ENCODE measurements at places on chromosomes 3 and 15.
A peak's percentile ranks its signal among the peaks of the same experiment; 100 is the strongest.

DNA sequence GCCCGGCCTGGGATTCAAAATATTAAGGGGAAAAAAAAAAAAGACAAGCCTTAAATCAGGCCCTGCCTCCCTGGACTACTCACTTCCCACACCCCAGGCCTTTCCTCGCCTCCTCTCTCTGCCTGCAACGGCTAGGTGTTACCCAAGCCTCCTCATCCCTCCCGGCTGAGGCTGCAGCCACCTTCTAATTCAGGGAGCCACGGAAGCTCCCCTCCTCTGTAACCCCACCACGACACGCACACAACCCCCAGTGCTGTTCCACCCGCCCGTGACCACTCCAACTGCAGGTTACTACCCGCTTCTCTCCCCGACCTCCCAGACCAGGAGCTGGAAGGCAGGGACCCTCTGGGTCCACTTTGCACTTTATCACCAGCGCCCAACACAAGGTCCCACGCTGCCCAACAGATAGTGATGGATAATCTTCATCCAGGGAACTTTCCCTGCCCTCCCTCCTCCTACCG, 936 bp downstream of the KIF7 start:
- DNase-seq: no peak

DNA sequence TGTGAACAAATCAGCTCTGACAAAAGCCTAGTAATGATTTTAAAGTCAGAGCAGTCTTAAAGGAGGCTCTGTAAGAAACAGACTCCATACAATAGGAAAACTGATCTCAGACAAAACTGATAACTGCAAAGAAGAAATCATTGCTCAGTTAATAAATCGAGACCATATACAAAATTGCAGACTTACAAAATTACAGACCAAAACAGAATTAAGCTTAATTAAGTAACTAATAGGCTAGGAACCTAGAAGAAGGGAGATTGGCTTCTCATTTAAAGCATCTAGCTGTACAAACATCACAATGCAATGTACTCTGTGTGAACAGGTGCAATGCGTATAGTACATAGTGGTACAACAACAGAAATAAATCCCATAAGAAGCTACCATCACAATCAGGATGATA, 46.3 kb downstream of the ZBTB20 start:
- no peak for DNase-seq

DNA sequence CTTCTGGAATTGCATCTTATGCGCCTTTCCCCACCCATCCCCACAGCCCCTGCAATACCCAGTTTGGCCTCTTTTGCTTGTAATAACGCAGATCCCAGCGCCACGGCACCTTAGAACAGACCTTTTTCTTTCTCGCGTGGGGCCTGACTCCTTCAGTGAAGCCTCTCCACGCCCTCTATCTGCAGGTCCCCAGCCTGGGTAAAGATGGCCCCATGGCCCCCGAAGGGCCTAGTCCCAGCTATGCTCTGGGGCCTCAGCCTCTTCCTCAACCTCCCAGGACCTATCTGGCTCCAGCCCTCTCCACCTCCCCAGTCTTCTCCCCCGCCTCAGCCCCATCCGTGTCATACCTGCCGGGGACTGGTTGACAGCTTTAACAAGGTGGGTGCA, 594 bp downstream of the CRELD1 start:
- no peak for DNase-seq

DNA sequence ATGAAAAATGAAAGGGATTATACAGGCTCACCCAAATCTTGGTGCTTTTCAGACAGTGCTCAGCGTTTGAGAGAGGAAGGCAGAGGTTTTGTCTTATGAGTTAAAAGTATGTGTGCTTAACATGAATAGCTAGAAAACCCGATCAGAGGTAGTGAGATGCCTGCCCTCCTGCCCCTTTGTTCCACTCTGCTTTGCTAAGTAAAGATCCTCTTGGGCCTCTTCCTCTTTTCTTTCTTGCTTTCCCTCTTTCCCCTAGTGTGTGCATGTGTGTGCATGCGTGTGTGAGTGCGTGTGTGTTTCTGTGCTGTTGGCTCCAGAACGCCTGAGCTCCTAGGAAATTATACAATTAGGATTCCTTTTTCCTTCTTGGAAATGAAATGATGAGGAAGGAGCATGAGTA, 261.3 kb upstream of the NR2E3 start:
- no peak for DNase-seq

GRCh38 chr3:190984502-190985244, 122.2 kb upstream of the GMNC start:
- DNase-seq: no peak

DNA sequence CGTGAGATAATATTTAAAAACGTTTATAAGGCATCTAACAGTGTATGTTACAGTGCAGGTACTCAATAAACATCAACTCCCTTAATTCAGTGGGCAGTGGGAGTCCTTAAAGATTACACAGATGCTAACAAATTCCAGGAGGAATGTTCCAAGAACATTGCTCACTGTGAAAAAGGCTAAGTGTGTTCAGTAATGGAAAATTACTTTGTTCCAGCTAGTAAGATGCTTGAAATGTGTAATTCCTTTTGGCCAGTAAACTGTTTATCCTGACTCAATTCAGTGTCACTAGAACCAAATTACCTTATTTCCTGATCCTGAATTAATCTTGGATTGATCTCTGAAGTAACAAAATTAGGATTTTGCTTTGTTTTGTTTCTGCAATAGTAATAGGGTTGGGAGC, 54.2 kb upstream of the SEMA6D start:
- DNase-seq: no peak

- no peak for DNase-seq
These were observed 115.6 kb upstream of the MANF start for GRCh38 chr3:51269466-51269865.

DNA sequence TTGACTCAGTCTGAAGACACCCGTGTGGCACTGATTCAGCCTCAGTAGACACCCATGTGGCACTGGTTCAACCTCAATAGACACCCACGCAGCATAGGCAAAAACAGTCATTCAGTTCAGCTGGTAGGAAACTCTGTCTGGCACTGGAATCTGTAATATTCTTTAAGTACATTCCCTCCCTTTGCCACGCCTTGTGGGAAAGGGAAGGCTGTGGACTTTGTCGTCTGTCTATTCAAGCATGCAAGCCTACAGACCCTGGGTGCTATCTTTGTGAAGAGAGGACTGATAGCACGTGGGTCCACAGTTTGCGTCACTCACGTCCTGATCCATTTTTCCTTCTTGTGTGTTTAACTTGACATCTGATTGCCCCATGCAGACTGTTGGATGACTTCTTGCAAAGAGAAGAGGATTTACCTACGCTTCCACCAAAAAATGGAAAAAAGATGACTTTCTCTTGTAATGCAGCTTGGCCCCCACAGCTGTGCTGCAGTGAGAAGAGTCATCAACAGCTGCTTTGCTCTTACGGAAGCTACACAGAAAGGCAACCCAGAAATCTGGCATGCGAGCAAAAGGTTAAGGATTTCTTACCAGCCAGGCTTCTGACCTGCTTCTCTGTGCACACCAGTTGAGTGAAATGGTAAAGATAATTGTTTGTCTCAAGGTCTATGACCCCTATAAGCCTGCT, 278.1 kb downstream of the ULK4 start:
- no peak for DNase-seq

DNA sequence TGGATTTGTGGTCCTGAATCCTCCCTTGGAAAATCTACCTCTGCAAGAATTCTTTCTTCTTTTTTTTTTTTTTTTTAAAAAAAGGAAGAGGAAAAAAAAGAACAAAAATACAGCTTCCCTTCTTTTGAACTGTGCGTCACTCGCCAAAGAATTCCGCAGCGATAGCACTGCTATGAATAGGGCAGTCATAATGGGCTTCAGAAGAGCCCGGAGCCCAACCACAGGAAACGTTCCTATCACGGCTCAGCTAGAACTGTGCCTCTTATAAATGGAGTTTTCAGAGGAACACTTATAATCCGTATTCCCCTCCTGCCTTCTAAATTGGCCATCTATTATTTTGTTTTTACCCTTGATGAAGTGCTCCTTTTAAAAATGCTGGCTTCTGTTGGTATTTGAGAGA, 227.7 kb downstream of the ADAMTS17 start:
- no peak for DNase-seq

DNA sequence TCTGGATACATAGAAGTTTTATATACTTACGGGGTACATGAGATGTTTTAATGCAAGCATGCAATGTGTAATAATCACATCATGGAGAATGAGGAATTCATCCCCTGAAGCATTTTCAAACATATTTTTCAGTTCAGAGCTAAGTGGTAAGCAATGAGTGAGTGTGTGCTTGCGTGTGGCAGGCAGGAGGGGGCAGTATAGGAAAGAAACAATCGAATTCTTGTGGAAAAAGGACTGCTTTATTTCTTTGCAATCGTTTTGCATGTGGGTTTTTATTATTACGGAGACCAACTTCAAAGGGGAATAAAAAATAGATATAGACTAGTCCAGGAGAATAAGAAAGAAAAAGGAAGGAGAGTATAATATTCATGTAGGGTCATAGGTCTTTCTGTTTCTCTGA, 271.6 kb downstream of the CHL1 start:
- peak; percentile 8 for DNase-seq

DNA sequence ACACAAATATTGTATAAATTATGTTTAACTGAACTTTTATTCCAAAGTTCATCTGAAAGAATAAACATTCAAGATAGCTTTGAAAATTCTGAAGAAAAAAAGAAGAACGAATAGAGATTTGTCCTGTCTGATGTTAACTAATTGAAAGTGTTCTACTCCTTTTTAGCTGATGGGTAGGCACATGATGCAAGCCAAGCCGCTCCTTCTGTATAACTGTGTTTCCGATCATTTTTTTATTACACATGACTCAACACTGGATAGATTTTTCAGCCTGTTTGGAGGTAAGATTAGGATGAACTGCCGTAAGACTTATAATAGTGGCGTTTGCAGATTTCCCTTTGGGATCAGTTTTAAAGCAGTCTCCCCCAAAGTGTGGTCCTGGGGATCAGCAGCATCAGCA, 19.0 kb downstream of the NSUN3 start:
- DNase-seq: no peak

DNA sequence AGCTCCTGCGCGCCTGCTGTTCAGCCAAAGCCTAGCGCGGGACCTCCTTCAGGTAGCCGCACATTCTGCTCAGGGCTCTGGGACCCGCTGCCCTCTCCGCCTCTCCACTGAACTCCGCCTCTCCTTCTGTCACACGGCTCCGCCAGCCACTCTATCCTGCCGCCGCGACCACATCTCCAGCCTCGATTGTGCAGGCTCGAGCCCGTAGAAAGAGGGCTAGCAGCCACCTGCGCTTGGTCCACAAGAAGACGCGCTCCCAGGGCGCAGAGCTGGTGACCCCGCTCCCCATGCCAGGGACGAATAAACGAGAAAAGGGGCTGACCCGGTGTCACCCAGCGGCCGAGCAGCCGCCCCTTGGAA, 1.1 kb upstream of the VIPR1 start:
- DNase-seq: no peak

DNA sequence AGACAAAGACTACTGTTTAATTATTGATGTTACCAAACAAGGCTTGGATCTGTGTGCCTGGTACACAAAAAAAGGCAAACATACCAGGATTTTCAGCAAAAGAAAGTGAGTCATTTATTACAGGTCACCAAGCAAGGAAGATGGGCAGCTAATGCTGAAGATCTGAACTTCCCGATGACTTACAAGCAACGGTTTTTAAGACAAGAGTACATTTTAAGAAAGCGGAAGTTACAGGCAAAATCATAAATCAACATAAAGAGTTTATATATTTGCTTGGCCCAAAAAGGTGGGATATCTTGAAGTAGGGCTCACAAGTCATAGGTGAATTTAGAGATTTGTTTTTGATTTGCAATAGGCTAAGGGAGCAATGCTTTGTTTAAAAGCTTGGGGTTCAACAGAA, 125.4 kb upstream of the SPATA16 start:
- no peak for DNase-seq

GRCh38 chr15:36364377-36364776, 215.0 kb upstream of the CDIN1 start:
- no peak for DNase-seq

GRCh38 chr15:26177816-26178215, 314.7 kb upstream of the ATP10A start:
- no peak for DNase-seq

- DNase-seq: no peak
These were observed 749 bp downstream of the RSRC1 start for GRCh38 chr3:158110658-158111018.

- DNase-seq: no peak
These were observed 7.7 kb upstream of the STARD5 start for GRCh38 chr15:81331600-81331999.

DNA sequence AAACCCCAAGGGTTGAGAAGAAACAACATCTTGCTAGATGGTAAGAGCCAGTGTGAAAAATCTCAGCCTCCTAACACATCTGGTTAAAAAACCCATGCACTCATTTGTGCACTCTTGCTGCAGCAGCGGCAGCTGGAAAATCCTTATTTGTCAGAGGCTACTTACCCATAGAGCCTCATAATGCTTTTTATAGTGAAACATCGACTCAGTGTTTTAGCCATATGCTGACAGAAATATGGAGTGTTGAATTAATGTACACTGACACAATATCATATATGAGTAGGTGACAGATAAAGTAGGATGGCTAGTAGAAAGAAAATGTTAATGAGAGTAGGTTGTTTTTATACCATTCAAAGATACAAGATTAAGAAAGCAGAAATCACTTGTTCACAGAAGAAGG, 13.0 kb downstream of the SLC9A9 start:
- no peak for DNase-seq

DNA sequence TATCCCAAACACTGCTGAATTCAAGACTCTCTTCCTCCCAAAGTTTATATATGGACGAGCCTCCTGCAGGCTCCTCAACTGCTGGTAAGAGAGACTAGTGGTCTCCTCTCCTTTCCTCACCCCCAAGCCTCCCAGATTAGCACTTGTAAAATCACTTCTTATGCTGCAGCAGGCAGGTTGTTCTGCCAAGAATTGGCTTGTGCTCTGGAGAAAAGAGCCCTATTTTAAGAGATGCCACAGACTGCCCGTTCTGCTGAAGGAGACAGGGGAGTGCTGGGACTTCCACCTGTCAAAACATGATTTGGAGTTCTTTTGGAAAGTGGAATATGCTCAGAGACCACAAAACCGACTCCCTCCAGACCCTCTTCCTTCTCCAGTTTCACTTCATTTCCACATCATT, 230.9 kb upstream of the EIF1B start:
- DNase-seq: no peak

GRCh38 chr3:146861262-146861661, 256.1 kb upstream of the PLSCR5 start:
- DNase-seq: no peak

DNA sequence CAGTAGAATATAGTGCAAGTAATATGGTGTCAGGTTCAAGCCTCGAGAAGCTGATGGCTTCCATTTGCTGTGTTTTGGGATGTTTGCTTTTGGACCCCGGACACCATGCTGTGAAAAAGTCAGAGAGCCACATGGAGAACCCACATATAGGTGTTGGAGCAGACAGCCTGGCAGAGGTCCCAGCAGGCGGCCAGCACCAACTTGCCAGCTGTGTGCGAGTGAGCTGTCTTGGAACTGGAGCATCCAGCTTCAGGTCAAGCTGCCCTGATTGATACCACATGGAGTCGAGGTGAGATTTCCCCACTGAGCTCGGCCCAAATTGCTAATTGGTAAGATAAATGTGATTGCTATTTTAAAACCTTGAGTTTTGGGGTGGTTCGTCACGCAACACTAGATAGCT, 185.7 kb upstream of the TBL1XR1 start:
- no peak for DNase-seq

Measured in HEK293T (cell line).